Stimulated activated effector memory CD8-positive, alpha-beta T cell treated with anti-CD3 and anti-CD28 coated beads, Interleukin-12 subunit alpha, Interleukin-12 subunit beta, amount 100 ng/mL, for 72 hours (primary cell): ENCODE measurements at places on chromosomes 7 and 10.
A peak's percentile ranks its signal among the peaks of the same experiment; 100 is the strongest.

- DNase-seq = no peak
Observed at GRCh38 chr10:58577437-58577777, 64.7 kb downstream of the BICC1 start.

DNA sequence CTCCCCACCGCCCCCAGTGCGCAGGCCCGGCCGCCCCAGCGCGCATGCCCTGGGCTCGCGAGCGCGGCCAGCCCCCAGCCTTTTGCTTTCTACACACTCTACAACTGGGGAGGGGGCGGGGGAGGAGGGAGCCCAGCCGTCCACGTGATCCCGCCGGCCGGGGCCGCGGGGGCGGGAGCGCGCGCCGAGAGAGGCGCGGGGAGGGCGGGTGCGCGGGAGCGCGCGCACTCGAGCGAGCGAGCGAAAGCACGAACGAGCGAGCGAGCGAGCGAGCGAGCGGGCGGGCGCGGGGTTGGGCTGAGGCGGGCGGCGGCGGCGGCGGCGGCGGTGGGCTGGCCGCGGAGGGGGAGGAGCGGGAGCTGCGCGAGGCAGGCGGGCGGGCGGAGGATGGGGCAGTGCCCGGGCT, at the start of gene AUTS2:
Gene AUTS2, plus strand, starts transcription at position 395 of the 406 bp plus-strand sequence. CDS start 1,179 bp downstream, outside the sequence.
- DNase-seq = peak; percentile 62

GRCh38 chr7:749140-749551, 22.1 kb upstream of the PRKAR1B start:
- no peak for DNase-seq

DNA sequence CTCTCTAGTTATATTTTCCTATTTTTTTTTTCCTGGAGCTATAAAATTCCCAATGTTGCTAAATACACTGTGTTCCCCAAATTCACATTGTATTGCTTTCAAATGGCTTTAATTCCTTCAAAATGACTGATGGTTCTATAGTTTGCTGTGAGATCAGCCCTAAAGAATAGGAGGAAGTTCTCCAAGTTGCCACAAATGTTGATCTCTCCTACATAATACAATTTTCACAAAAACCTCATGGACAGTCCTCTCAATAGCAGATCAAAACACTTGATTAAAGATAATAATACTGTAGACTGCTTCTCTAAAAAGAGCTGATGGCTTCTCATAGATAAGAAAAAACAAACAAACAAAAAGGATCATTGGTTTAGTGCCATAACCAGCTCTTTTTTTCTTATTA, 97.8 kb upstream of the CAV2 start:
- no peak for DNase-seq

GRCh38 chr7:100483722-100484672, at the start of gene NYAP1:
NYAP1 (plus strand) TSS chr7:100483927; CDS start chr7:100485312, 1,385 bp downstream.
- DNase-seq = no peak

DNA sequence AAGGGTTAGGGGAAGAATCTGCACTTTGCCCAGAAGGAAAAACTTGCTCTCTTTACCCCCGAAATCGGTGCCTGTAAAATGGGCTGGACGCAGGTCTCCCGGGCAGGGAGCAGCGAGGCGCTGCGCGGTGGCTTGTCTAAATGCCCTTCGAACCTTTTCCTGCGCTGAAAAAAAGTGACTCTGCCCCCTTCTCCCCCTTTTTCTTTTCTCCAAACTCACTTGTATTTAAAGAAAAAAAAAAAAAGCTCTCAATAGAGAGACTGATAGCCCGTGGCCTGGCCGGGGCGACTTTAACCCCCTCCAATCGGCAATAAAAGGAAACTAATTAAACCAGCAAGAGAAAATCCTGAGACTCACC, 286 bp downstream of the SP8 start:
- DNase-seq = no peak

- no peak for DNase-seq
Observed at GRCh38 chr10:89810908-89811525, 109.6 kb downstream of the KIF20B start.

DNA sequence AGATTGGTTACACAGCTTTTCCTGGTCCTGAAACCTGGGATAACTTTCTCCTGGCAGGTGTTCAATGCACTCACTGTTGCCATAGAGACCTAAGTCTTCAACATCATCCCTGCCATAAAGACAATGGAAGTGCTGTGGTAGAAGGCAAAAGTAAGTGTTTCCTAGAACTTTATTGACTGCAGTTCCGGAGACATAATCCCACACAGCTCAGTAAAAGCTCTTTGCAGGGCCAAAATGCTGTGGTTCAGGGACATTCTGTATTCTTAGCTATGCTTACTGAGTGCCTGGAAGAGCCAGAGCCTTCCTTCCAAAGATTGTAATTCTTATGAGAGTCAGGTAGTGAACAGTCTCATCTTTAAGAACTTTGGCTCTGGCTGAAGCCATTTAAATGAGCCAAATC, 5.3 kb downstream of the WIPF3 start:
- no peak for DNase-seq

DNA sequence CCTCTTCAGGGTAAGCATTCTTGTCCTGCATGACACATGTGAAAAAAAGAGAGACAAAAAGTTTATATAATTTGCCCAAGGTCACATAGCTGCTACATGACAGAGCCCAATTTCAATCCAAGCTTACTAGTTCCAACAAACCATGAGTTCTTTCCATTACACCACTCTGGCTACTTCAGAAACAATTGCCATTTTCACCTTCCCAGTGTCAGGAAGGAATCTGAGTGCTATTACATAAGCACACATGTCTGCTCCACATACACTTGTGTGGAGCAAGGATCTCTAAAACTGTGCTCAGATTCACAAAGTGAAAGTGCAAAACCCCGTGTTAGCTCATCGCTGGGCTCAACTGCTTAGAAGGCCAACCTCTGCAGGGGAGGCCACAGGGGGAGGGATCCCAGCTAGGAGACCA, 356.2 kb upstream of the NFE2L3 start:
- no peak for DNase-seq

DNA sequence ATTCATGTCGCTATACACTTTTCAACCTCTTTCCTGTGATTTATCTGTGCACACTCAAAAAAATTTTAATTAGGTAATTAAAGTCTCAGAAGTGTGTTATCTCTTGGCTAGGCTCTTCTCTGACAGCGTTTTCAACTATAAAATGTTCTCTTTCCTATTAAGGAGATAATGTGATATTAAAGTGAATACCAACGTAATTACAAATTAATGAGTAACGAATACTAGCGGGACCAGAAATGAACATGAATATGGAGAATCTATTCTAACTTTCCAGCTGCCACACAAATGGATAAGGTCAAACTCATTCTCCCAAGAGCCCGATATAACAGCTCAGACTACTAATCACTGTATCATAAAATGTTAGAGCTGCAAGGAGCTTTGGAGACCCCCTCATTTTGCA, 12.0 kb downstream of the COL1A2 start:
- no peak for DNase-seq

DNA sequence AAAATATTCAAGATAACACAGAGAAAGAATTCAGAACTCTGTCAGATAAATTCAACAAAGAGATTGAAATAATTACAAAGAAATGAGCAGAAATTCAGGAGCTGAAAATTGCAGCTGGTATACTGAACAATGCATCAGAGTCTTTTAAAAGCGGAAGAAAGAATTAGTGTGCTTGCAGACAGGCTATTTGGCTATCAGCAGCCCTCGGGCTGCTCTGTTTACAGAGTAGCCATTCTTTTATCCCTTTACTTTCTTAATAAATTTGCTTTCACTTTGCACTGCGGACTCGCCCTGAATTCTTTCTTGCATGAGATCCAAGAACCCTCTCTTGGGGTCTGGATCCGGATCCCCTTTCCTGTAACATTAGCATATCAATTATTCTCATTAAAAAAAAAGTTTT, 1040.0 kb downstream of the SORCS3 start:
- no peak for DNase-seq

GRCh38 chr10:78634389-78634815, 434.4 kb upstream of the ZMIZ1 start:
- DNase-seq = no peak

GRCh38 chr10:109374215-109374614, 549.1 kb downstream of the XPNPEP1 start:
- no peak for DNase-seq

GRCh38 chr7:31872545-31873370, 185.7 kb downstream of the PPP1R17 start:
- no peak for DNase-seq

GRCh38 chr7:107345898-107346297, 124.0 kb upstream of the GPR22 start:
- no peak for DNase-seq

- no peak for DNase-seq
Observed at GRCh38 chr10:18446205-18446604, 205.2 kb downstream of the NSUN6 start.

DNA sequence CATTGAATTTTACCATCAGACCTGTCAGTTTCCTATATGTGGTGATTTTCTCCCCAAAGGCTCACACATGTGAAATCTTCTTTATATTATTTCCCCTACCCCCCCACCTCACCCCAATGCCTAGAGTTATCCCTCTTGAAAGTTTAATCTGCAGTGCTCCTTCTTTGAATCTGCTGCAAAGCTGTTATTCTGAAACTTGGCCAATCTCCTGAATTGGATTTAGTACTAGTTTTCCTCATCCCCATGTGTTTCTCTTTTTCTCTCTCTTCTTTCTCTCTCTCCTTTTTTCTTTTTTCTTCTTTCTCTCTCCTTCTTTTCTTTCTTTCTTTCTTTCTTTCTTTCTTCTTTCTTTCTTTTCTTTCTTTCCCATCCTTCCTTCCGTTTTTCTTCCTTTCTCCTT, 886.2 kb downstream of the TYW1 start:
- DNase-seq = no peak
